HCT116 (cell line): ENCODE measurements at places on chromosomes 1 and 21.

DNA sequence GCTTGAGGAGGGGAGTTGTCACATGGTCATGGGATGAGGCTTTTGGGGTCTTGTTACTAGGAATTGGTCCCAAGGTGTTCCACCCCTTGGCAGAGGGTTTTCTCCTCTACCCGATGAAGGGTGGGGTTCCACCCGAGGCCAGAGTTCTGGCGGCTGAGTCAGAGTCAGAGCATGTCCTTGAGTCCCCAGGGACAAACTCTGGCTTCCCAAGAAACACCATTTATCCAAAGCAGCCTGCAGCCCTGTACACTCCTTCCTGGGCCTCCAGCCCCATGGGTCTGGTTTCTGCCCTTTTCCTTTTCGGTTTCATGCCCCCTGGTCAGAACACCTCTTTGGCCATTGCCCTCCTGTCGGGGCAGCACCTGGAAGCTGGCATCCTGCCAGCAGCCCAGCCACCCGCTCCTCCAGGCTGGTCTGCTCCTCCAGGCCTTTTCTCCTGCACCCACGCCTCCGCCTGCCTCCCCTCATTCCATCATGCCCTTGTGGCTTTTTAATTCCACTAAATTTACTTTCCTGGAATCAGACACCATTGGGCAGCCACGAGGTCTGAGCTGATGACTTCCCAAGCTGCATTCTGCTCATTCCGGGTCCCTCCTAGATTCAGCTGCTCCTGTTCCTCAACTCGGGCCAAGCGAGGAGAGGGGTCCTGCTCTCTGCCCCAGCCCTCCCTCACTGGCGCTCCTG lies 301.7 kb upstream of the VAMP3 start:
- DNase-seq, result no peak

DNA sequence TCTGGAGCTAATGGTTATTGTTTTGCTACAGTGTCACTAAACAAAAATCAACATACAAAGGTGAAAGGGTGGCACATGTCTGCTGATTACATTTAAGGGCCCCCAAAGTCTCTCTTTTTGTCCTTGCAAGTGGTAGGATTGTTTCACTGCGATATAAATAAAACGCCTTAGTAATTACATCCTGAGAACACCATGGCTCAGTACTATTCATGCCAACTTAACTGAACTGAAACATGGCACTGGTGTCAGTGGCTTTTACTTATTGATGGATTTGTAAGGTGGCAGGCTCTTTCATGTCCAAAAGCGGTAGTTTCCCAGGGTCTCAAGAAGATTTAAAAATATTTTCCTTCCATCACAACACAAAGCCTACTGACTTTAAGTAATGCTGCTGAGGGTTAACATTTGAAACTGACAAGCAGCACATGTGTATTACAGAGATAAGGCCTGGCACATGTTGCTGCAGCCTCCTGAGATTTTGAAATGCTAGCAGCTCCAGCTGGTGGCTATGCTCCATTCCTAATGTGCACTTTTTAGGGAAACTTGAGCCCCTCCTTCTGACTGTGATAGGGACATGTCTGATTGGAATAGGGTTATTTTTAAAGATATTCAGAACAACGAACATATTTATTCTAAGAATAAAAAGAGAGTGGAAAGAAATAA lies 86.8 kb downstream of the ATP1B1 start:
- no peak for DNase-seq

GRCh38 chr1:6272868-6273267 lies 12.0 kb upstream of the GPR153 start:
- DNase-seq, result no peak

DNA sequence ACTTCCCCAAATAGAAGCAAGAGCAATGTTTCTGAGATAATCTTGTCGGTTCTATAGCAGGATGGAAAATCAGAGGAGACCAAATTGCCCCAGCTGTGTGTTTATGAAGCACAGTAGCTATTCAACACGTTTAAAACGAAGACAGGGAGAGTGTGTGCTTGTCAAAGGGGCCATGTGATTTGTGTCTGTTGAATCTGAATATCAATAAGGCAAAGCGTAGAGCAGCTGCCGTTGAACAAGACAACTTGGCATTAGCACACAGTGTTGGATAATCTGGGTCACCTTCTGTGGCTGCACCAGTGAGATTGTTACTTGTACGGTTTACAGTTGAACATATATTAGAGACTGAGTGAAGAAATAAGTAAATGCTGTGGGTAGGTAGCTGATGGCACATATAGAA lies 1.0 kb downstream of the CRB1 start:
- no peak for DNase-seq
